ENCODE measurements at places on chromosomes 7 and 10.

- DNase-seq: no peak
Measured at GRCh38 chr7:30874656-30875302, 36.9 kb upstream of the AQP1 start.

GRCh38 chr10:89643812-89644690 is 991 bp downstream of the PANK1 start:
- peak; percentile 94 for DNase-seq

DNA sequence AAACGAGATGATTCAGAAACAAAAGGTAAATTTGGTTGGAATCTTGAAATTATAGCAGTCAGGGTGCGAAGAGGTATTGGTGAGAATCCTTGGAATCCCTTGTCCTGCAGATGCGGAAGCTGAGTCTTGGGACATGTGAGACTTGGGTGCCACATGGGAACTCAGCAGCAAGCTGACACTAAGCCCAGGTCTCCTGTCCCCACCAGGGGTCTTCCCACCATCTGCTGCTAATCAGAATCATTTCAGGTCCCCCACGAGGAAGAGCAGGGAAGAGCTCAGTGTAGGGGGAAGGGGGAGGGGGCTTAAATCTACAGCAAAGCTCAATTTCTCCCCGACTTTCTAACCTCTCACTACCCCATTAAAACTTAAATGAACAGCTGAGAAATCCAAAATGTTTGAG is 126.1 kb upstream of the BMPER start:
- DNase-seq: no peak

DNA sequence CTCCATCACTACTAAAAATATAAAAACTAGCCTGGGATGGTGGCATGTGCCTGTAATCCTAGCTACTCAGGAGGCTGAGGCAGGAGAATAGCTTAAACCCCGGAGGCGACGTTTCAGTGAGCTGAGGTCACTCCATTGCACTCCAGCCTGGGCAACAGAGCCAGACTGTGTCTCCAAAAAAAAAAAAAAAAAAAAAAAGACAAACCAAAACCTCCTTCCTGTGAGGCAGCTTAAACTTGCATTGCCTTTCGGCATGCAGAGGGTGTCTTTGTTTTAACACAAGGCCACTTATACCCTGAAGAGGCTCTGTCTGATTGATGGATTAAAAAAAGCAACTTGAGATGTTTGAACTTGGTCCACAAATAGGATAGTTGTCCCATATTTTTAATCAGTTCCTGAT is 128.4 kb upstream of the RSU1 start:
- DNase-seq: no peak

- no peak for DNase-seq
Measured at GRCh38 chr7:41994036-41994745, 242.8 kb downstream of the GLI3 start.

- DNase-seq: peak; percentile 18
Measured at GRCh38 chr7:112009081-112009480, 197.1 kb downstream of the DOCK4 start.

GRCh38 chr7:33745934-33746333 is 159.4 kb upstream of the BMPER start:
- no peak for DNase-seq

- peak; percentile 32 for DNase-seq
Measured at GRCh38 chr10:77180794-77181193, 456.8 kb downstream of the KCNMA1 start.

GRCh38 chr10:132638130-132638515 is 100.5 kb downstream of the INPP5A start:
- DNase-seq: no peak

DNA sequence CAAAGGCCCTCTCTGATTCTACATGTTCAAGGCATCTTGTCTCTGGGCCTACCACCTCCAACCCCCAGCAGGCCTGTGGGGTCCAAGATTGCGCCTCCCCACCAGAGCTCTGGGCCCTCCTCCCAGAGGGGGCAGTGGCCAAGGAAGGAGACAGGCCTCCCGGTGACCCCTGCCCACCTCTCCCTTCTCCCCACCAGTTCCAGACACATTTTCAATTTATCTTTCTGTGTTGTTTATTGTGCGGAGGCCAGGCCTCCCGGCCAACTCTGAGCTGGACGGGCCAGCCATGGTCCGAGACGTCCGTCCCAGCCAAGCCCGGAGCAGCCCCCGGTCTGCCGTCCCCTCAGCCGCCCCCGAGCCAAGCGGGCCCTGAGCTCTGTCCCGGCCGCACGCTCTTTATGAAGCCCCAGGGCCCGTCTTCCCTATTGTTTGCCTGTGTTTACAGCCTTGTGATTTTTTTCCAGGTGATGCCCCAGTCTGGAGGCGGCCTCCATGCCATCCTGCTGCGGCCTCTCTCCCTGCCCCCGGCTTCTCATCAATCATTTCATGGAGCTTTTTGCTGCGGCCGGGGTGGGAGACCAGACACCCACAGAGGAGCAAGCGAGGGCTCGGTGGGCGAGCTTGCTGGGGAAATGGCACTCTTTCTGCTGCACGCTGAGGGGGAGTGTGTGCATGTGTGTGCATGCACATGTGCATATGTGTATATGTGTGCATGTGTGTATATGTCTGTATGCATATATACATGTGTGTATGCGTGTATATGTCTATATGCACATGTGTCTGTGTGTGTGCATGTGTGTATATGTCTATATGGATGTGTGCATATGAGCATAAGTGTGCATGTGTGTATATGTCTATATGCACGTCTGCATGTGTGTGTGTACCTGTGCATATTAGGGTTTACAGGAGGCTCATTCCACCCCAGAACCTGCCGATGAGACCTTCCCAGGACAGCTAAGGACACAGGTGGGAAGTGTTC is 52.7 kb upstream of the ELN start:
- no peak for DNase-seq

GRCh38 chr10:22765660-22766547 is 51.5 kb upstream of the PIP4K2A start:
- no peak for DNase-seq

- DNase-seq: no peak
Measured at GRCh38 chr10:28619455-28619854, 57.9 kb upstream of the BAMBI start.
